ENCODE measurements at places on chromosomes 6 and 20.

DNA sequence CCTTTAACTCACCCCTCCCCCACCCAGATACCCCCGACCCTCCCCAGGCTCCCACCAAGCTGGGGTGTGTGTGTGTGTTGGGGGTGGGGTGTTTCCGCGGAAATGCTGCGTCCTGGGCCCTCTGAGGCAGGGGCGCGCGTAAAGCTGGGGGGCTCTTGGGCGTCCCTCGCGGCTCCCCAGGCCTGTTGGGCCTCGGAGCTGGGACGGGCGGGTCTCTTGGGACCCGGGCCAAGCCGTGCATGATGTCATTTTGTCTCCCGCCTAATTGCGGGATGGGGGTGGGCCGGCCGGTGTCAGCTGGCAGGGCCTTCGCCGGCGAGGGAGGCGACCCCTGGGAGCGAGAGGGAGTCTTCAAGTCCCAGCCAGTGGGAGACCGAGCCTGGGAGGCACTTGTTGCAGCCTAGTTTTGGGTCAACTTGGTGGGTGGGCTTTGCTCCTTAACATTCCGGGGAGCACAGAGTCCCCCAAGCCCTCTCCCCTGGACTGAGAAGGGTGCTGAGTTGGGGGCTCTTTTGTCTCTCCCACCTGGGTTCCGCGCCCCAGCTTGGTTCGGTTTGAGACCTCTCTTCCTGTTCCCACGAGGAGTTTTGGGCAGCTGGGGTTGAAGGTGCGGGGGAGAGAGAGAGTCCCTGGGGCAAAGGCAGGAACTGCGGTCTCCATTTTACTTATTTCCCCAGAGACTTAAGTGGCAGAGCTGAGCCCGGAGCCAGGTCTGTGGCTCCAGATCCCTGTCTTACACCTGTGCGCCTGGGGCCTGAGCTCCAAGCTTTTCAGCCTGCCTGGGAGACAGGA is 623 bp downstream of the MYBL2 start:
- ATAC-seq = peak; percentile 15

DNA sequence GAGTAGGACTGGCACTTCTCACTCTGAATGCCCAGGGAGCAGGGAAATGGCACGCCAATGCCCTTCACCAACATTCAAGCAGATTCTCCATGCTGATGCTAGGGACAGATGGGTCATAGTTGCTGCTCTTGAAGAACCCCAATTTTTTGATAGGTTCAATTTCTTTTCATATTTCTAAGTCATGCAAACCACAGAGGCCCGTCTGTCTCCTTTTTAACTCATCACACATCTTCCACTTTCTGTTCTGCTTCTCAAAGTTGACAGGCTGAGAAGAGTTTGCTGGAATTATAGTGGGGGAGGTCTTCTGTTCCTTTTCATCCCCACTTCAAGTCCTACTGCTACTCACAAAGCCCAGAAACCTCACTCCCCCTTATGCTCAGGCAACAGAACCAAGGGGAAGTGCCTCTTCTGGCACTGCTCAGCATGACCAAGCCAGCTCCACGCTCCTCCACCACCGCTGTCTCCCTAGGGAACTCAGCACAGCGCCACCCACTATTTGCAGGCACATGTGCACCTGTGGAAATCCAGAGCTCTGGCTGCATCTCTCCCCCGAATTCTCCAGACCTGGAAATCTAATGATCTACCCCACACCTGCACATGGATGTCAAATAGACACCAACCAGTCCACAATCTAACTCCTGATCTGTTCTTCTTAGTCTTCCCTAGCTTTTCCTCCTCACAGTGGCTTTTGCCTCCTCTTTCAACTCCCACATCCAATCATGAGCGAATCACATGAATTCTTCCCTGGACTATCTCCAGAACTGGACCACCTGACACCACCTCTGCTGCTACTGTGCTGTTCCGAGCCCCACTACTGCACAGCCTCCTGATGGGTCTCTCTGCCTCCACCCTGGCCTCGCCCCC is 10.7 kb downstream of the ZBTB24 start:
- no peak for ATAC-seq

GRCh38 chr6:65760285-65760684 is 53.3 kb upstream of the EYS start:
- no peak for ATAC-seq

GRCh38 chr6:77796824-77797809 is 144.3 kb downstream of the MEI4 start:
- ATAC-seq = no peak

GRCh38 chr20:51265361-51265760 is 242.5 kb upstream of the KCNG1 start:
- no peak for ATAC-seq
